ENCODE measurements at places on chromosomes 7 and 10. TPM values are rescaled to one million over a fixed set of nuclear protein-coding genes. Genes with fewer than 3 reads are reported as not detected.

- H3K27me3 ChIP-seq: no peaks in the 10 kb centered on the region
- DNase-seq: no peak
- H3K27ac ChIP-seq: no peak overlapping the region
- H3K36me3 ChIP-seq: no peaks in the 10 kb centered on the region
Measured at GRCh38 chr10:21047096-21047495, 150.0 kb upstream of the NEBL start.

DNA sequence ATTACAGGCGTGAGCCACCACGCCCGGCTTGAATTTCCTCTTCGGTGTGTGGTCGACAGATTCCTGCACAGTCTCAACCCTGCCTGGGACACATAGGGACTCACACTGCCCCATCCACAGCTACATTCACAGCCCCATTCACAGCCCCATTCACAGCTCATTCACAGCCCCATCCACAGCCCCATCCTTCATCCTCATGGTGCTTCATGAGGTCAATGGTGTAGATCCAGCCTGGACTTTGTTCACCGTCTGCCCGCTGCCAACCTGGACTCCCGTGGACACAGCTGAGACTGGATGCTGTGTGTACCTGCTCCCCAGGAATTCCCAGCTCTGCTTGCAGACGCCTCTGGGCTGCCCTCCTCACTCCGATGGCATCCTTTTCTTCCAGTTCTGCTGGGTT lies 5.2 kb downstream of the IDI2 start:
- H3K36me3 ChIP-seq: peaks cover 19% of the 10 kb centered on the region
- no peaks in the 10 kb centered on the region for H3K27me3 ChIP-seq
- H3K27ac ChIP-seq: no peak overlapping the region
- no peak overlapping the region for H3K4me3 ChIP-seq
- no peaks in the 10 kb centered on the region for H3K4me1 ChIP-seq
- no peak for DNase-seq

DNA sequence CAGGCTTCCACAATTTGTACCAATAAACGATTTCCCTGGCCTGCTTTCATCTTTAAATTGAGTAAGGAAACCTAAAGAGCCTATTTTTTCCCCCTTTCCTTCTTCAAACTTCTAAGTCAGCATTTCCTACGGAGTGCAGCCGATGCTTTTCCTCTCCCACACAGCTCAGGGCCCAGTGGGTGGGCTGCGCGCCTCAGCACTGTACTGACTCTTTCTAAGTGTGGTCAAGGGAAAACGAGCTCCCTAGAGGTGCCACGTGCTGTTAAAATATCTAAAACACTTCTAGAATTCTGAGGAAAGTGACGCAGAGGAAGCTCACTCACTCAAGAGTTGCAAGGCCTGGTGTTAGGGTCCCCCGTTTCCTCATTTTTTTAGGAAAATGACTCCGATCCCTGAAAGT lies 29.0 kb downstream of the STEAP1B start:
- no peaks in the 10 kb centered on the region for H3K27me3 ChIP-seq
- H3K4me1 ChIP-seq: no peaks in the 10 kb centered on the region
- no peak for DNase-seq
- H3K4me3 ChIP-seq: no peak overlapping the region
- no peaks in the 10 kb centered on the region for H3K36me3 ChIP-seq

DNA sequence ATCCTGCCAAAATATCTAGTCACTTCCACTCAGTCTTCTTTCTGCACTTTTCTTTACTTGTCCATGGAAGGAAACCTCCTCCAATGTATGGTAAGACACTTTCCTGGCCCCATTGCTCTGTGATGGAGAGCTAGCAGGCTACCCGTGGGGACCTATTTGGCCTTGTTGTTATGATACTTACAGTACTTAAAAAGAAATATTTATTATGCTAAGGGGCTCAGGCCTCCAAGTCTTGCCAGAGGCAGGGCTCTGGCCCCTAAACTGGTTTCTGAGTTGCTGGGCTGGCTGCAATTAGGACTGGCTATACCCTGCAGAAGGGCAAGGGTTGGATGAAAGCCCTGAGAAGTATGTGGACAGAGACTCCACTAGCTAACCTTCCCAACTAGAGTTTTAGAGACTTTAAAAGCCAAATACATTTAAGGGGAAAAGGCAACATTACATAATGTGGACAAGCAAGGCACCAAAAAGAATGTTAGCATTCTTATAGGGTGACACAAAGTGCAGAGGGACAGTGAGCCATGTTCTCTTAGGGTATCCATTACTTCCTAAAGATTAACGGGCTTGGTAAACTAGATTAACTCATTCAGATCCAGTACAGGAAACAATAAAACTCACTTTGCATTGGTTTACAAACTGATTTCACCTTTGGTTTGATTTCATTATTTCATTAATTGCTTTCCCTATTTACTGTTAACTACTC lies 84.9 kb upstream of the INHBA start:
- H3K27ac ChIP-seq: no peak overlapping the region
- no peak overlapping the region for H3K4me3 ChIP-seq
- no peaks in the 10 kb centered on the region for H3K27me3 ChIP-seq
- DNase-seq: no peak
- no peaks in the 10 kb centered on the region for H3K4me1 ChIP-seq

GRCh38 chr7:107396990-107397389 lies 72.9 kb upstream of the GPR22 start:
- H3K4me1 ChIP-seq: no peaks in the 10 kb centered on the region
- H3K4me3 ChIP-seq: no peak overlapping the region
- H3K27me3 ChIP-seq: no peaks in the 10 kb centered on the region
- DNase-seq: no peak

SLC26A3 gene
- not detected for polyA plus RNA-seq

DNA sequence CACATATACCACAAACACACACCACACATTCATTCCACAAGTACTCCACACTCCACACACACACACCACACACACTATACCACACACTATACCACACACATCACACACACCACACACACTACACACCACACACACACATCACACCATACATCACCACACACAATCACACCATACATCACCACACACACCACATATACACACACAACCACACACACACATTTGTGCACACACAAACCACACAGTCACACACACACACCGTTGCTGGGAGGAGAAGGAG lies 112.8 kb downstream of the PTPN20 start:
- H3K27me3 ChIP-seq: no peaks in the 10 kb centered on the region
- H3K27ac ChIP-seq: no peak overlapping the region
- DNase-seq: no peak
- H3K4me1 ChIP-seq: no peaks in the 10 kb centered on the region

SPDYE2 gene
- polyA plus RNA-seq: 0.28 TPM

GRCh38 chr10:46268076-46268881 lies 18.5 kb upstream of the ANTXRL start:
- peaks cover 65% of the 10 kb centered on the region for H3K4me1 ChIP-seq
- H3K27ac ChIP-seq: peak overlapping the region; percentile 57
- no peaks in the 10 kb centered on the region for H3K36me3 ChIP-seq
- no peak for DNase-seq

DNA sequence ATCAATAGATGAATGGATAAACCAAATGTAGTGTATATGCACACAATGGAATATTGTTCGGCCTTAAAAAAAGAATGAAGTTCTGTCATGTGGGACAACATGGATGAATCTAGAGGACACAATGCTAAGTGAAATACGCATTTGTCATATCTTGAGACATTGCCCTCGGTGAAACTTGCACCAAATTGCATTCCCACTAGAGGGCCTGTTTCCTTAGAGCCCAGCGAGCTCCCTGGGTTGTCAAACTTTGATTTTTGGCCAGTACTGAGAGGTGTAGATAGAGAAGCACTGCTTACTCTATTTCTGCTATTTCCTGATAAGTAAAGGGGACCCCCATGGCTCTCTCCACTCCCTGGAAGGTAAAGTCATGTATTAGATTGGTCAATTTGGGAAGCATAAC lies 157.1 kb downstream of the GPAM start:
- H3K4me3 ChIP-seq: no peak overlapping the region
- H3K36me3 ChIP-seq: no peaks in the 10 kb centered on the region
- no peak overlapping the region for H3K27ac ChIP-seq
- H3K4me1 ChIP-seq: no peaks in the 10 kb centered on the region
- DNase-seq: no peak
- no peaks in the 10 kb centered on the region for H3K27me3 ChIP-seq

DNA sequence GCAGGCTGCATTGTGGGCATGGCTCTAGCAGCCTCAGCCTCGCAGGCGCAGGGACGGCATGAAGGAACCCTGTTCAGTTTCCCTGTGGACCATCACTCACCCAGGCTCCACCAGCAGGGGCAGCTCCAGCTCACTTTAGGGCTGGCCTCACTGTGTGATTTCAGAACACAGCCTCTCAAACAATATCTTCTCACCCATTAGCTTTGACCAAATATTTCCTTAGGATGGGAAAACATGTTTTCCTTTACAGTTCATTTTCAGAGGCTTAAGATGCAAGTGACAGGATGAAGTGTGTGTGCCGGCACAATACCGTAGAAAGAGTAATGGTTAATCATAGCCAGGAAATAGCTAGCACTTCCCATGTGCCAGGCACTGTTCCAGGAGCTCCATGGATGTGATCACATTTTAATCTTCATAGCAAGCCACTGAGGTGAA lies 58.2 kb downstream of the LANCL2 start:
- no peaks in the 10 kb centered on the region for H3K27me3 ChIP-seq
- no peaks in the 10 kb centered on the region for H3K4me1 ChIP-seq
- H3K4me3 ChIP-seq: no peak overlapping the region

- H3K4me1 ChIP-seq: no peaks in the 10 kb centered on the region
- H3K27ac ChIP-seq: no peak overlapping the region
- H3K36me3 ChIP-seq: no peaks in the 10 kb centered on the region
- no peaks in the 10 kb centered on the region for H3K27me3 ChIP-seq
- no peak overlapping the region for H3K4me3 ChIP-seq
Measured at GRCh38 chr10:17961551-17962422, 10.1 kb downstream of the SLC39A12 start.

FGFBP3 gene
- polyA plus RNA-seq: 3.4 TPM

IQUB gene
- polyA plus RNA-seq: 0.08 TPM

IFIT1 gene
- 4.1 TPM for polyA plus RNA-seq

PTPRZ1 gene
- polyA plus RNA-seq: not detected

DNA sequence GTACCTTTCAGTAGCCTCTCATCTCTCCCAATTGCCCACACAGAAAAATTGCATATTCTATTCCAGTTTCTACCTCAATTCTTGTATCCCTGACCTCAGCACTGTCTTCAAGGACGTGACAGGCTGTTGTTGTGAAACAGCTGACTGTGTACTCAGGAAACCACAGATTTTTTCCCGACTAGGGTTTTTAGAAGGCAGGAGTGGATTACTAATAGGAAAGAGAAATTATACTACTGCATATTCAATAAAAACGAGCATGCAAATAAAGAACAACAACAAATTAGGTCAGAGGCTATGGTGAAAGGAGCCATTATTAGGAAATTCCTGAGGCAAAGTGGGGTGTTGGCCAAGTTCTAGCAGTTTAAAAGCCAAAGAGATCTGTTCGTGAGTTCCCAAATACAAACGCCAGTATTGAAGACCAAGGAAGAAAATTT lies 93.4 kb downstream of the DOCK4 start:
- H3K4me3 ChIP-seq: no peak overlapping the region
- no peaks in the 10 kb centered on the region for H3K36me3 ChIP-seq
- H3K27ac ChIP-seq: no peak overlapping the region
- H3K27me3 ChIP-seq: no peaks in the 10 kb centered on the region
- DNase-seq: no peak

DNMBP gene
- polyA plus RNA-seq: 1.5 TPM

NPTX2 gene
- polyA plus RNA-seq: 0.16 TPM

- no peaks in the 10 kb centered on the region for H3K4me1 ChIP-seq
- no peak overlapping the region for H3K27ac ChIP-seq
- DNase-seq: no peak
- no peaks in the 10 kb centered on the region for H3K36me3 ChIP-seq
- no peak overlapping the region for H3K4me3 ChIP-seq
- no peaks in the 10 kb centered on the region for H3K27me3 ChIP-seq
Measured at GRCh38 chr10:113284635-113285034, 268.2 kb upstream of the HABP2 start.

- H3K27me3 ChIP-seq: no peaks in the 10 kb centered on the region
- H3K4me1 ChIP-seq: no peaks in the 10 kb centered on the region
- H3K36me3 ChIP-seq: no peaks in the 10 kb centered on the region
- no peak overlapping the region for H3K4me3 ChIP-seq
- DNase-seq: no peak
Measured at GRCh38 chr7:51186531-51186930, 130.1 kb downstream of the COBL start.

DNA sequence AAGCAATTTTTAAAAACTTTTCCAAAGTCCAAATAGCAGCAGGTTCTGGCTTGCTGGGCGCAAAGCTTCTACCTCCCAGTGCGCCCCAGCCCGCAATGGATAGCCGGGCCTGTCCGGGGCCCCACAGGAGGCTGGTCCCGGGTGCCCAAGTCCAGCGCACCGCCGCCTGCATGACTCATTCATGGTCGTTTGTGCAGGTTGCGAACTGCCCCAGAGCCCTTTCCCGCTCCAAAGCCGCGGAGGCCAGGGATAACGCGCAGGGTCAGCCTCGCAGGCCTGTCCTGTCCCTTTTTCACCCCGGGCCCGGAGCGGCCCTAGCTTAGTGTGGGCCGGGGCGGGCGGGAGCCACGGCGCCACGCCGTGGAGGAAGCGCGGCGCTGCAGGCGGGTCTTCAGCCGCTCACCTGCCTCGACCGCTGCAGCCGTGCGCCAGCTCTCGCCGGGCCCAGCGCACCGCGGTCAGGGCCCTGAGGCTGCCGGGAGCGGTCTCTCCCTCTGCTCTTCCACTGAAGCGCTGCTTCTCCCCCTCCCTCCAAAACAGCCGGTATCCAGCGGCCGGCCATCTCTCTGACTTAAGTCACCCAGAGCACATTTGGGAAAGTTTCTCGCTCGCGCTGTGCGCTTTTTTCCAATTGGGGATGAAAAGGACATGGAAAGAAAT lies 1.7 kb upstream of the EGR2 start:
- H3K4me1 ChIP-seq: peaks cover 35% of the 10 kb centered on the region
- no peaks in the 10 kb centered on the region for H3K36me3 ChIP-seq
- H3K4me3 ChIP-seq: peak overlapping the region; percentile 91
- H3K27ac ChIP-seq: peak overlapping the region; percentile 72
- peak; percentile 54 for DNase-seq

GRCh38 chr10:1668399-1668798 lies 68.9 kb downstream of the ADARB2 start:
- H3K27me3 ChIP-seq: no peaks in the 10 kb centered on the region
- H3K4me3 ChIP-seq: no peak overlapping the region
- no peaks in the 10 kb centered on the region for H3K36me3 ChIP-seq
- no peak overlapping the region for H3K27ac ChIP-seq
- no peaks in the 10 kb centered on the region for H3K4me1 ChIP-seq

DNA sequence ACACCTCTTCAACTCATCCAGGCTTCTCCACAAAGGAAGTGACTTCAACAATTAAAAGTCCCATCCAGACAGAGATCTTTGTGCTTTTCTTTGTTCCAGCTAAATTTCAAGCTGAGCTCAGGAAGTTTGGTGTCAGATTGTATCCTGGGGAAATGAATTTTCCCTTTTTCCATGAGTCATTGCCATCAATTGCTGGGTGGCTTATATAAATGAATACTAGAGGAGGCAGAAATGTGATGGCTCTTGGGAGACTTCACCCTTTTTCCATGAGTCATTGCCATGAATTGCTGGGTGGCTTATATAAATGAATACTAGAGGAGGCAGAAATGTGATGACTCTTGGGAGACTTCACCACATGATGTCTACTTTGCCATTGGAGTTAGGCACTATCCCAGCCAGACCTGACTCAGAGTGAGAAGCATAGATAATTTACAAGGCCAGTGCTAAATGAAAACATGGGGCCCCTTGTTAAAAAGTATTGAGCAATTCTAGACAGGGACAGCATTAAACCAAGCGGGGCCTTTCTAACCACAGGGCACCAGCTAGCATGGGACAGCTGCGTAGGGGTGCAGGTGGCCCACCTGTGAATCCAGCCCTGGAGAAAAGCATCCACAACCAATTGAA lies 339.2 kb upstream of the PODXL start:
- no peak overlapping the region for H3K27ac ChIP-seq
- no peak overlapping the region for H3K4me3 ChIP-seq
- H3K27me3 ChIP-seq: no peaks in the 10 kb centered on the region
- no peaks in the 10 kb centered on the region for H3K36me3 ChIP-seq
- no peaks in the 10 kb centered on the region for H3K4me1 ChIP-seq
